ENCODE measurements at places on chromosomes 12 and 14.
A peak's percentile ranks its signal among the peaks of the same experiment; 100 is the strongest.

- no peak for DNase-seq
Observed at GRCh38 chr14:92470811-92471210, 42.8 kb upstream of the RIN3 start.

- no peak for DNase-seq
Observed at GRCh38 chr14:72416892-72417291, 477.0 kb downstream of the DPF3 start.

- peak; percentile 77 for DNase-seq
Observed at GRCh38 chr12:91222746-91223145, 40.1 kb upstream of the DCN start.

- no peak for DNase-seq
Observed at GRCh38 chr12:82954572-82954971, 267.9 kb downstream of the TMTC2 start.

DNA sequence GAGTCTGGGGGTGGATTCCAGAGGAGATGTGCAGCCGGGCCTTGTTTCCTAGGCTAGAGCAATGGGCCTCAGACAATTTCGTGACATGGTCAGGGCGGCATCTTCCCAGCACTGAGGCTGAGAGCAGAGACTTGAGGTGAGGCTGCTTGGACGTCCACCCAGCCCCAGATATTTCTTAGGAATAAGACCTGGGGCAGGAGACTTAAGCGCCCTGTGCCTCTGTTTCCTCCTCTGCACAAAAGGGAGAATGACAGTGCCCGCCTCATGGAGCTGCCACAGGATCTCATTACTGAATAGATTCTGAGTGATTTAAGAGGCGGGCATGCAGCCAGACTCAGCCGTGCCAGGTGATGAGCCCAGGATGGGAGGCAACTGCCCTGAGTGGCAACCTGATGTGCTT is 297.9 kb upstream of the SFSWAP start:
- DNase-seq, result no peak
